ENCODE measurements at places on chromosomes 16 and 17.

DNA sequence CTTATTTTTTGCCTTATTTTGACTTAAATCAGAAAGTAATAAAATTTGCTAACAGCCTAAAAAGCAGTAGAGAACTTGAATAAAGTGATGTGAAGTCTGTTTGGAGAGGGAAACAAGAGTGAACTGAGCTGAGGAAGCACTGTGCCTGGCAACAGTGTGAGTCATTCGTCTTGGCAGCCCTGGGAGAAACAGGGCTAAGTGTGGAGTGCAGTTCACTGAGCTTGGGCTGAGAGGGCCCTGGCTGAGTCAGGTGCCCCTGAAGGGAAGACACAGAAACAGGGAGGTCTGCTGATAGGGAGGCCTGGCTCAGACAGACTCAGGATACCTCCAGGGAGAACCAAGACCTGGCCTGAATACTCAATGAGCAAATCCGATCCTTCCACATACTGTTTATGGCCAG lies 132.1 kb downstream of the HS3ST4 start:
- no peak for DNase-seq

- DNase-seq = no peak
These were observed 655 bp downstream of the HIRIP3 start for GRCh38 chr16:29994600-29995323.

DNA sequence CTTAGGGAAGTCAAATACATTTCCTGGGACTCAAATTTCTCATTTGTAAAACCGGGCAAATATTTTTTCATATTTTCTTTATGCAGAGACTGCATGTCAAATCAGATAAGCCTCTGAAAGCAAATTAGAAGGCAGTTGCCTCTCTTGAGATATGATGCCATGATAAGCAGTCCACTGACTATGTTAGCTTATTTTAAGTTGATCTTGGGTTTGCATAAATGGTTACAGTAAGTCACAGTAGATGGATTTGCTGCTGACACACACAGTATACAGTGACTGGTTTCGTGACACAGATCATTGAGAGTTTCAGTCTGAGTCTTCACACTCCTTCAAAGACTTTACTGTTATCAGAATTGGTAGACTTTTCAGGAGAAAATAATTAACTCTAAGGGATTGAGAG lies 927.6 kb upstream of the CDH8 start:
- DNase-seq = no peak

GRCh38 chr17:16423226-16423872 lies 8.0 kb downstream of the TRPV2 start:
- no peak for DNase-seq

- DNase-seq = no peak
These were observed 188.0 kb upstream of the AXIN2 start for GRCh38 chr17:65749479-65749878.

- DNase-seq = no peak
These were observed 72.0 kb downstream of the KANSL1 start for GRCh38 chr17:46121165-46121764.
